ENCODE measurements at places on chromosomes 4 and X.

- no peak for DNase-seq
Observed at GRCh38 chr4:106681381-106681921, 312.9 kb upstream of the GIMD1 start.

DNA sequence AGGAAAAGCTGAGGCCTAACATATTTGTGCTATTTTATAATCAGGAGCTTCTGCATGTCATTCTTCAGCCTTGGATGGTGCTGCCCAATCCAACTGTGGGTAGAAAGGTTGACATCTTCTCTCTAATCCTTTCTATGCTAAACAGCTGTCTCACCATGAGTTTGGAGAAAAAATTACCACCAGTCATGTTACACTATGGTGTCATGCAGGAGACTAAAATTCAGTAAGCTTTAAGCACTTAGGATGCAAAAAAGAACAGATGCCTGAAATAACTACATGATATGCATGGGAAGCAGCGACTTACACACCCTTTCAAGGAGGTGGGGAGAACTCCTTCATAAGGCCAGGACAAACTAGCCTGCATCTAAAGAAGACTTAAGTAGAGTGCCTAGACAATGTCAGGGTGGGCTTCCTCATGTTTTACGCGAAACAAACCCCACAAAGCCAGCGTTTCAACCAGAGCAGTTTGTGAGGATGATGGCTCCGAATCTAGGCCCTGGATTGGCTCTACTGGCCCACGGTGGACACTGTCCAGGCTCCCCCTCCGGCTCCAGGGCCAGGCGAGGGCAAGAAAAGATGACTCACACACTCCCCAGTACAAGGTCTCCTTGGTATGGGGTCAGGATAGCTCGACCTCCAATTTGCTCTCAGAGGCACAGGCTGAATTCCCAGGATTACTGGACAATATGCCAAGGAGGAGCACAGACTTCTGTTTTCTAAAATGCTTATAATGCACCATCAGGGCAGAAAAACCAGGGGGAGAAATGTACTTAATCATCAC lies 45.1 kb downstream of the STX18 start:
- no peak for DNase-seq

DNA sequence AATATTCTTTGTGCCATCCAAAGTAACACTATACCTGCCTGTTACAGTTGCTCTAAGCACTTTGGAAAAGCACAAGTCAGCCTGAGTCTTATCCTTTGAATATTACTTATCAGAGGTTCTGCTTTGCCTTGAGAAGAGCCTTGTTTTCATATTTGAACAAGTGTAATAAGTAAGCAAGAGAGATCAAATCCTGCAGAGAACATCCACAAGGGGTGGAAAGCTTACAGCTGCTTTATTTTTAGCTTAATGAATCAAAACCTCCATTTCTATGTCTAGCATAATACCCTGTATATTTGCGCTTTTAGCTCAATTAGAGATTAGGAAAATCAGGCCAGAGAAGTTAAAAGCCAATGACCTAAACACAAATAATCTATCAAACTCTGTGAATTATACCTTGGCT lies 139.8 kb downstream of the CDS1 start:
- DNase-seq: no peak

DNA sequence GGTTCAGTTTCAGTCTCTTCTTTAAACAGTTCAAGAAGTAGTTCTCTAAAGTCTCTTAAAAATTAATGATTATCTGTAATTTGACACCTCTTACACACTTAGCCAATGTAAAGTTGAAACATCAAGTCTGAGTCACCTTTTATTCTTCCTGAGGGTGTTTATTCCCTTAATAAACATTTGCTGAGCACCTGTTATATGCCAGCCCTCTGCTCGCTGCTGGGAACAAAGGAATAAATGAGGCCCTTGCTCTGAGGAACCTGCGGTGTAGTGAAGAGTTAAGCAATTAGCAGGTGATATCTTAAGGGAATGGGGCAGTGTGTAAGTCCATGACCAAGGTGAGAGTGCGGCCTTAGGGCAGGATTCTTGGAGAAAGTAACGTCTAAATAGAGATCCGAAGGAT lies 5.2 kb upstream of the NDNF start:
- DNase-seq: no peak

DNA sequence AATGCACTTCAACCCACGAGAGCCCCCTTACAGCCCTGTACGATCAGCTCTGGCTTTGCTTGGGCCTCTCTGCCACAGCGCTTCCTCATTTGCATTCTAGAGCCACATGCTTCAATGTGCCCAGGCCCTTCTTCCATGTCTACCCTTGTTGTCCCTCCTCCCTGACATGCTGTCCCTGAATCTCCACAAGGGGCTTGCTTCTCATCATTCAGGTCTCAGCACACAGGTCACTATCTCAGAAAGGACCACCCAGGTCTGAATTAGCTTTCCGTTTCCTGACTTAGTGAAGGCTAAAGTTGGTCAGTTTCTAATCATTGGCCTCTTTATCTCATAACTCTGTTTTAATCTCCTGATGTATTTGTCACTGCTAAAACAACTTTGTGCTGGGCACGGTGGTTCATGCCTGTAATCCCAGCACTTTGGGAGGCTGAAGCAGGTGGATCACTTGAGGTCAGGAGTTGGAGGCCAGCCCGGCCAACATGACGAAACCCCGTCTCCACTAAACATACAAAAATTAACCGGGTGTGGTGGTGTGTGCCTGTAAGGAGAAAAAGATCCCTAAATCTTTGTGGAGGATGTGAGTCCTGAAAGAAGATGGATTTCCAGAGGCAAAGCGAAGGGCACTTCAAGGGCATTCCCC lies 17.9 kb upstream of the SLC34A2 start:
- no peak for DNase-seq

DNA sequence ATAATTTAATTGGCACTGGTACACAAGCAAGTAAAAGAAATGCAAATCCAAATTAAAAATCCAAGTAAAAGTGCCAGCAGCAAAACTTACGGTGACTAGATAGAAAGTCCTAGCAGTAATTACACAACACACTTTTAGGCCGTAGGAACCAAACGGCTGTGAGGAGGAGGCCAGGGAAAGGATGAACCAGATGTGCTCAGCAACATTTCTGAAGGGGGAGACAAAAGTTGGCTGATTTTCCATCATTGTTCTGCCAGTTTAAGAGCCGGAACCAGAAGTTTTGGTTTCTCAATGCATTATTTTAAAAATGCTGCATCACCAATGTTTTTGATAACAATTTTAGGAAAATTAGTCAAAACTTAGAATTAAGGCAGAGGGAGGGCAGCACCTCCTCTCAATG lies 68.7 kb upstream of the ENPP6 start:
- DNase-seq: no peak

GRCh38 chr4:80361329-80361900 lies 25.9 kb downstream of the CFAP299 start:
- no peak for DNase-seq

GRCh38 chr4:59712470-59712869 lies 1487.7 kb upstream of the ADGRL3 start:
- no peak for DNase-seq
